ENCODE measurements at places on chromosomes 12 and 14.

DNA sequence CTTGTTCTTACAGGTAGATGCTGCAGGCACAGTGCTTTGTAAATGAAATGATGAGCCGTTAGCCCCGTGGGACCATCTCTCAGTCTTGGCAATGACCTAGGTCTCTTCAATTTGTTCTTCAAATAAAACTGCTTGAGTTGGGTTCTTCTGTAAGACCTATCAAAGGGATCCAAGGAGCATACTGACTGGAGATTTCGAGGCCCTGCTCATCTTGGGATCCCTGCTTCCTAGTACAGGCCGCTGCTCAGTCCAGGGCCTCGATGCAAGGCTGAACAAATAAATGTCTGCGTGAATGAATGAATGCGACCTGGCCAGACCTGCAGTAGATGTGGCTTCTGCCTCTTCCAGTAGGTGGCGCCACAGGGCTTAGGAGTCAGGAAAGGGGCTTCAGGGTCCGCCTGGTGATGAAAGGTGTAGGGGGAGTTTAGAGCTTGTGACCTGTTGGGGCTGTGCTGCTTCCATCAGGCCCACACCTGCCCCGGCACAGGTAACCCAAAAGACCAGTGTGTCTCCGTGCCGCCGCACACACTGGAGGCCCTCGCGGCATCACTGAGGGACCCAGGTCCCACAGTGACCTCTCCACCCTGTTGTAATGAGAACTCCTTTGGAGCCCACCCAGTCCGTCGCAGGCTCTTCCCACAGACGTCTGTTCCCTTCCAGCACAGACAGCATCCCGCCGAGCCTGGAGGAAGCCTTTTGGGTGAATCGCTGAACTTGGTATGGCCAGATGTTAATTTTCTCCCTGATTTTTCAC, 4.4 kb downstream of the CACNA1C start:
- DNase-seq, result no peak

DNA sequence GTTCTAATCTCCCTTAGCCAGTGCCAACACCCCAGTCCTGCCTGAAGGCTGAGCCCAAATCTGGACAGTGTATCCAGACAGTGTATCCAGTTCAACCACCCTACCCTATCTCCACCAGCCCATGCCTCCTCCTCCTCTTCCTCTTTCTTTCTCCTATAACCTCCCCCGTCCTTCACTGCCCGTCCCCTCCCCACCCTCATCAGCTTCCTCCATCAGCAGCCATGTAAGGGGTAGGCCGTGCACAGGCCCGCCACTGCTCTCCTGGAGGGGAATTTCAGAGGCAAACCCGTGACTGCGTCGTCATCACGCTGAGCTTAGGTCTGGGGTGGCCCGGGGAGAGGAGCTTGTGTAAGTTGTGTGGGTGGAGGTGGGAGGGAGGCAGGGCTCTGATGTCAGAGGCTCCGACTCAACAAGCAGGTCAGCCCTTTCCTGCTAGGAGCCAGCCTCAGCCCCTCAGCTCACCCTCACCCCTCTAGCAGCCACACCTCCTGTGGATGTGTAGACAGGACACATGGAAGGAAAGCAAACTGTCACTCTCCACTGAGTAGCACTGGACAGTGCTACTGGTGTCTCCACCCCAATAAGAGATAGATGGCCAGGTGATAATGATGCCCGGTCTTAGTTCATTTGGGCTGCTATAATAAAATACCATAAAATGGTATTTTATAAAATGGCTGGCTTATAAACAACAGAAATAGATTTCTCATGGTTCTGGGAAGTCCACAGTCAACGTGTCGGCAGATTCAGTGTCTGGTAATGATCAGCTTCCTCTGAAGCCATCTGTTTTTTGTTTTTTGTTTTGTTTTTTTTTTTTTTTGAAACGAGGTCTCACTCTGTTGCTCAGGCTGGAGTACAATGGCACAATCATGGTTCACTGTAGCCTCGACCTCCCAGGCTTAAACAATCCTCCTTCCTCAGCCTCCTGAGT, 50.5 kb downstream of the IRF2BPL start:
- no peak for DNase-seq

- DNase-seq, result no peak
Observed at GRCh38 chr12:25017336-25017735, 68.4 kb upstream of the BCAT1 start.

- no peak for DNase-seq
Observed at GRCh38 chr14:51607711-51608110, 44.0 kb upstream of the FRMD6 start.

- no peak for DNase-seq
Observed at GRCh38 chr14:84877061-84877460, 652.9 kb upstream of the FLRT2 start.

DNA sequence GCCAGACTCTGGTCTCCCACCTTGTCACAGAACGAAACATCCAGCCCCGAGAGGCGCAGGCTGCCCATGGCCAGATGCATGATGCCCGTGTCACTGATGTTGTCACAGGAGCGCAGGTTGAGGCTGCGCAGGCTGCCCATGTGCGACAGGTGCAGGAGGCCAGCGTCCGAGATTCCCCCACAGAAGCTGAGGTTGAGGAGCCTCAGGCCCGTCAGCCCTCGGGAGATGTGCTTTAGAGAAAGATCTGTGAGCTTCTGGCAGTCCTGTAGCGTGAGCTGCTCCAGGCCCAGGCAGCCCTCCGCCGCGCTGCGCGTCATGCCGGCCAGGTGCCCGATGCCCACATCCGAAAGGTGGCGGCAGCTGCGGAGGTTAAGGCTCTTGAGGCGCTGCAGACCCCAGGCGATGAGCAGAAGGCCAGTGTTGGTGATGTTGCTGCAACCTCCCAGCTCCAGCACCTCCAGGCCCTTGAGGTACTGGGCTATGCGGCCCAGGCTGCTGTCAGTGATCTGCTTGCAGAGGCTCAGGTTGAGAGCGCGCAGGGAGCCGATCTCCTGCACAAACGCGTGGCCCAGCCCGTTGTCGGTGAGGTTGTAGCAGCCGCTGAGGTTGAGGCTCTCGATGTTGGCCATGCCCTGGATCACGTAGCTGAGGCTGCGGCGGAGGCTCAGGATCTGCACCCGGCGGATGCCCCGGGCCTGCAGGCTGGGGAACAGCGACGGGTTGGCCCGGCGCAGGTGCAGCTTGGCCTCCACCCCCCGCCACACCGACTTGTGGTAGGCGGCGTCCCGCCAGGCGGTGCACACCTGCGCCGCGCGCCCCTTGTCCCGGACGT, 991 bp downstream of the FBXL14 start:
- peak; percentile 20 for DNase-seq

DNA sequence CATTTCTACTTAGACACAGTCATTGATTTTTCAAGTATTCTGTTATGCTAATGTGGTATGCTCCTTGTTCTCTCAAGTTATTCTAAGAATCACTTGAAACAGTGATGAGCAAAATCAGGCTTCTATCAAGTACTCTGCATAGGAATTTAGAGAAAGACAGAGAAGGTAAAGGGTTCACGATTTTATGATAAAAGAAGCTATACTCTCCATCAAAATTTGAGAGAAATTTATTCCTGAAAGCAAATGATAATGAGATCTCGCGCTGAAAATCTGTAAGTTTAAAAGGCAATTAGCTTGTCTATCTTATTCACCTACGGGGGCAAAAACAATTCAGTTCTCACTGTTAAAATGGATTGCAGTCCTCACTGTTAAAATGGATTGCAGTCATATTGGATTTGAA, 1404.3 kb upstream of the FLRT2 start:
- no peak for DNase-seq

DNA sequence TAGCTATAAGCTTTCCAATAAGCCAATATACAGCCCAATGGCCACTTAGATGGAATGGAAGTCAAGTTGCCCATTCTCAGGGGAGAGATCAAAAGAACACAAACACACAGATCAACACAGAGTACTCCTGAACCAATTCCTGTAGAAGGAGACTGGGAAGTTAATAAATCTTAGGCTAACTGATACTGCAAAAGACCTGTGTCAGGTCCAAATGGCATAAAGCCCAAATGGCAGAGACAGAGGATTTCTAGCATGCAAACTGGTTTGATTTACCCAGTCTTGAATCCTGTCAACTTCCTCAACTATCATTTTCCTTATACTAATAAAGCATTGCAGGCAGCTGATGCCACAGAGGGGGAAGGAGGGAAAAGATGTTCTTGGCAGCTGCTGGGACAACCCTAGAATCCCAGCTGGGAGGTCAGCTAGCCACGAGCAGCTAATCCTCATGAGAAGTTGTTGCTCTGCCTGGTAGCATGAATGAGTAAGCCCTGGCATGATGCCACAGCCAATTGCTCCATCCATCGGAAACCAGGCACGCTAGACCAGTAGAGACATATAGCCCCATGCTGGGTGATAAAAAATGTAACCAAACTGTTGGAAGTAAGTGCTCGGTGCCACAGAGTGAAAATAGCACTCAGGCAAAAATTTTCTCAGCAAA, 26.2 kb downstream of the ANG start:
- peak; percentile 77 for DNase-seq

DNA sequence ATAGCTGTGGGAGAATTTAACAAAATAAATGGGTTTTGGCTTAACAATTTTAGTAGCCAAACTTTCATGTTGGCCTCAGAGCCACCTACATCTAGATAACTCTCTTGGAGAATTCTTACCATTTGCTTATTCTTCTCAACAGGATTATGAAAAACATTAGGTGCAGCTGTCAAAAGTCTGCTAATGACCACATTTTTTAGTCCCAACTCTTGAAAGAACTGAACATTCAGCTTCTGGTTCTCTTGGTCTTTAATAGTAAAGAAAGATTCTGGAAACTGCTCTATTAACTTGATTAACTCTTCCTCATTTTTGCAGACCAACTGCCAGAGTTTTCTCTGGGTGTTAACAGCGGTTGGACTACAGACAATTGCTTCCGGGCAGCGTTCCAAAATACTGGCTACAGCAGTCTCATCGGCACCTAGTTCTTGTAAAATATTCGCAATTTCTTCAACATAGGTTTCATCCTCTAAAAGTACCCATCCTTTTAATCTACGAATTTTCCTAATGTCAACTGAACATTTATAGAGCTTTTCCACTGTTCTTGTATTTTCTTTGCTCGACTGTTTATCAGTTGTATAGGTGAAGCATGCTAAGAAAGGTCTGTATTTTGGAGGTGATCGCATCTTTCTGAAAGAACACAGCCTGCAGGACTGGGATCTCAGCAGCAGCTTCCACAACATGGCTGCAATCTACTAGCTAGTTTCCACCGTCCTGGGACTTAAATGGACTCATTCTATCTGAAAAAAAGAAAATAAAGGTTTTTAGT, 8.7 kb downstream of the MTERF2 start:
- DNase-seq, result no peak

DNA sequence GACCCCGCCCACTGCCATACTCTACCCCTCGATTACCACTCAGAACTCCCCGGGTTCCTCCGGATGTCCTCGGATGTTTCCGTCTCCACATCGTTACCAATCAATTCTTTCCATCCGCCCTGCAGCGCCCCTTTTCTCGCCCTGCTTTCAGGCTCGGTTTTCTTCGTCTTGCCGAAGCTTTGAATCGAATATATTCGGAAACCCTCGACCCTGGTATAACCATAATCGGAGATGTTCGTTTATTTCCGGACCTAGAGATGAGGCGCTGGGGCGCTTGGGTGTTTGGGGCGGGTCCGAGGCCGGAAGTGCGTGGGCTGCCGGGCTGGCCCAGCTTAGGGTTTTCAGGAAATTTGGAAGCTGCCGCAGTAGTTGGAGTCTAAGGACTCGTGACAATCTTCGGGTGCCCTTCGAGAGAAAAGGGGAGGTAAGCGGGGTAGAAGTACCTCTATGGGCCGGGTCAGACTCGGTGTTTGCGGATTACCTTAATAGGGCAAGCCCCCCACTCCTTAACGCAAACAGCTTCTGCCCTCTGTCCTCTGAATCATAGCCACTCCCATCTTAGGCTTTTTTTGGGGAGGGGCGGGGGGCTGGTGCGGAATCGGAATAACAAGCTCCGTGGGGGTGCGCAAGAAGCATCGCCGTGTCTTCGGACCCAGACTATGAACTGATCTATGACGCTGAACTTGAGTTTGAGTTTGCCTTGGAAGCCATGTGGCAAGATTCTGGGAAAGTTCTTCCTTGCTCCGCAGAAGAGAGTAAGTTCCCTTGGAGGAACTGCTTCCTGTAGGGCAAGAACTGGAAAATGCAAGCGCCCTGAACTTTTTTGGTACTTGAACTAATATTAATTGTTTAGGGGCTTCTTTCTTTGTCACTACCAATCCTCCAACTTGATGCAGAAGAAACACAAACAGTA, at the start of gene C14orf119:
C14orf119 (plus strand) TSS at position 310 of the 913 bp plus-strand sequence. CDS start 2,154 bp downstream, outside the sequence.
- DNase-seq, result peak; percentile 100

GRCh38 chr14:67218126-67218525, 23.1 kb upstream of the PALS1 start:
- DNase-seq, result no peak

DNA sequence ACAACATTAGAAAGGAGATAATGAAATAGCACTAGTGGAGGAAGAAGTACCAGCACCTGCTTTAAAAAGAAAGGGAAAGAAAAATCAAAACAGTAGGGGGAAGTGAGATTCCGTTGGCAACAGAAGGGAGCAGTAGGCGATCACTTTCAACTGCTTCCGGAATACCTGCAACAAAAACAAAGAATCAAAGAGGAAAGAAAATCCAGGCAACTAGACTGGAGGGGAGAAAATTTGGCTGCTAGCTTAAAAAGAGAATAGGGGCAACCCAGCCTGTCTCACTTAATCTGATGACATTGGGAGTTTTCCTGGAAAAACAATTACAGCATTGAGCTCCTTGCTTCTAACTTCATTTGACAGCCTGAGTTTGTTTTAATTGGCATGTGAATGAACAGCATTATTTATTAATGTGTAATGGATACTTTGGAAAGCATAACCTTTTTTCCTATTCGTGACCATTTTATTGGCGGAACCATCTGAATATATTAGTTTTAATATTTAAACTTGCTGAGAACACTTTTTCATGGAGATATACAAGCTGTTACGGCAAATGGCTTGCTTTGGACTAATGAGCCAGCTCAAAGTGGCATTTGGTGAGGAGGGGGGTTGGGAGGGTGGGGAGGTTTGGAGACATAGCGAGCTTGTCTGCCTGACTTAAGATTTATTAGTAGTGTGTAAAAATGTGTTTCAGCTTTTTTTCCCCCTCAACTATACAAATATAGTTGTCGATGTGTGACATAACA, 2.5 kb upstream of the DACT1 start:
- no peak for DNase-seq

DNA sequence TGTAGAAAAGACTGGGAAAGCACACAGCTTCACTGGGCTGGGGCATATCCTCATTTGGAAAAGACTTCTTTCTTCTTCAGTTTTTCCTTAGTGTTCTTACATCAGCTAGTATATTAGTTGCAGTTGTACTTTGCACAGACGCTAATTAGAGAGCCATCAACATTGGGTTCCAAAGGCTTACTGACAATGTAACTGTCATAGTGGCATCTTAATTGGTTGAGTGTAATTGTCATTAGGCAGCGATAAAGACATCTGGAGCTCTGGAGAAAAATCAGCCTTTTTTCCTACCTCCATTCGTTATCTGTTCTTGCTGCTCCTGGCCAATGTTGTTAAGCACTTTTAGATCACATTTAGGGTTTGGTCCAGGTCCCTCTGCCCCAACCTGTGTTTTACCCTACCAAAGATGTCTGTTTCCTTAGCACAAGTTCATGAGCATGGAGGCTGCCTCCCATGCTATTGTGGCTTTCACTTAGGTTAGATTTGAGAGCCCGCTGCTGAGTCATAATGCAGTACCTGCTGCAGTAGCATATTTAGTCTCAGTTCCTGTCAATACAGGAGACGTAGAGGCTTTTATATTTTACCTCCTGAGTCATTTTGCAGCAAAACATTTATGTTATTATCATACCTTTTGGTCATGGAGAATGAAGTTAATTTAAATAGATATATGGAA, 49.2 kb downstream of the FBXW8 start:
- no peak for DNase-seq

- DNase-seq, result no peak
Observed at GRCh38 chr12:64571411-64571810, 38.9 kb upstream of the RASSF3 start.

GRCh38 chr12:117100851-117101673, 1.8 kb upstream of the TESC start:
- no peak for DNase-seq

Data from RWPE1 (cell line).